ENCODE measurements at places on chromosomes 4 and X.

- no peak for DNase-seq
Observed at GRCh38 chr4:38672074-38672396, 8.0 kb downstream of the KLF3 start.

DNA sequence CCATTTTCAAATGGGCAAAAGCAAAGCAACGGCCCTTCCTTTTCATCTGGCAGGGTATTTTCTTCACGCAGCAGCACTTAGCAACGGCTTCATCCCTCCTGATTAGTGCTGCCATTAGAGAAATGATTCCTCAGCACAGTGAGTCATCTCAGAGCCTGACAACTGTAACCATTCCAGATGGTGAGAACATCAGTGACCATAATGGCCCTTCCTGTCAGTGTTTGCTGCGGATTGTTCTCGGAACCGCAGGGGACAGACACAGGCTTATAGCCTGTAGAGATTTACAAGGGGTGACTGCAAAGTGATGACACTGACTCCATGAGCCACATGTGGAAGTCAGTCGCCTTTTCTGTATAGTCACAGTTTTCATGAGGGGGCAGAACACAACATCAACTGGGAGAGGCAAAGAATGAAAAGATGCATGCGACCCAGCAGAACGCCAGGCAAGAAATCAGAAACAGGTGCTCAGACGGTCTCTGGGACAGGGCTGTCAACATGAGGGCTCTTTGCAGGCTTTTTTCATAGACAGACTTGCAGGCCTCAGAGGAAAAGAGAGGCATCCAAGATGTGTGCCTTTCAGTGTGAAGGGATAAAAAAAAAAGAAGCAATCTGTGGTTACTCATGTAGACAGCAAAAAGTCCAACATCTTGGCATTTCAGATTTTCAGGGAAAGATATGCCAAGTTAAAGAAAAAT, 69.9 kb upstream of the FBXW7 start:
- DNase-seq, result no peak

DNA sequence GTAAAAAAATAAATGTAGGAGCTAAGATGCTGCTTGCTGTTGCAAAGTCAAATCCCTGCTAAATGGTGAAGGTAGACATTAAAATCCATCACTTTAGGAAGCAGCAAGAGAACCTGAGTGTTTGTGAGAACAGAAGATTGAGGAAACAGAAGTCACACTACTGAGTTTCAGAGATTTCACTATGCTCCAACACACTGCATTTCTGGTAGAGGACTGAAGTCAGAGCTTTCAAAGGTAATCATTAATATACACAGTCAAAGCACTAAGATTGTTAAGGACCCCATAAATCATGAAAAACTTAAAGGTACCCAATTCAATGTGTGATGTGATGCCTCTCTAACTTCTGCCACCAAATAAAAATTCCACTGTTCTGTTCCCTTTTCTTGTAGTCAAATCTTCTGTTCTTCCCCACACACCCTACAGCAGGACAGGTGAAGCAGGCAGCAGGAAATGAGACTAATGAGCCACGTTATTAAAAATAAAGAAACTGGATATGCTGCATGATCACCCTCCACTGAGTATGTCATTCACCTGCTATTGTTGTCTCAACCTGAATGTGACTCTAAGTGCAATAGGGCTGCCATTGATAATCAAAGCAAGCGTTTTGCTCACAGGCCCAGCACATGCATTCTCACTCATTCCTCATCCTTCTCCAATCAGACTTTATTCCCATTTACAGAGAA, 28.9 kb upstream of the APELA start:
- no peak for DNase-seq

DNA sequence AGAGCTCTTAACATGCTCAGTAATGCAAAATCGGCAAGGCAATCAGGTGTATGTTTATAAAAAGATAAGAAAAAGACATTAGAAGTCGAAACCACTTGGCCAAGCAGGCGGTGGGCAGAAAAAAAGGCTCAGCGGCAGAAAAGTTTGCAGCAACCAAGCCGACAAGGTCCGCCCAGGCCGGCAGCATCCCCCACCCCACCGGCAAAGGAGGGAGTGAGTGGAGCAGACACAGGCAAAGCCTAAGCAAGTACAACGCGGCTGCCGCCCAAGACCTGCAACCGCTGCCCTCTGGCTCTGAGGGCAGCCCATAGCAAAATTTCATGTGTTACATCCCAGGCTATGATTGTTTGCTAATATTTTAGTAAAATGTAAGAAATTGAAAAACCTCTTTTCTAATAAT, 125.4 kb upstream of the ZCCHC13 start:
- DNase-seq, result no peak

- no peak for DNase-seq
Observed at GRCh38 chr4:16896881-16897750, 1.3 kb downstream of the LDB2 start.
